ENCODE measurements at places on chromosomes 7 and 10.

GRCh38 chr10:80713398-80713928 is 175.8 kb downstream of the SH2D4B start:
- DNase-seq = no peak

- DNase-seq = no peak
These were observed 847 bp downstream of the GARS1 start for GRCh38 chr7:30595436-30596013.

DNA sequence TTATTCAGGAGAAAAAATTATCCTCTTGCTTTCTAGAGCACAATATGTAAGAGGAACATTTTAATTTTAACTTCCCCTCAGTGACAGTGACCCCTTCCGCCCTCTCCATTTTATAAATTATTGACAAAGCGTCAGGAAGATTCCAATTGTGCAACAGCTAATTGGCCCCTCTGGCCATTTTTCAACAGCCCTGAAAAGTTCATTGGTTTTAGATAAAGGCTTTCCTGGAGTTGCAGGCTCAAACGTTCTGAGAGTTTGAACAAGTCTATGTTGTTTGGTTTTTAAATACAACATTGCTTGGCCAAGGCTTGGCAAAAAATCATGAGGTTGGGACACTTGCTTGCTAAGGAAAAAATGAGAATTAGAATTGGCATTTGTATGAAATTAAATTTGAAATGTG is 422.2 kb upstream of the ANKRD30A start:
- DNase-seq = no peak

DNA sequence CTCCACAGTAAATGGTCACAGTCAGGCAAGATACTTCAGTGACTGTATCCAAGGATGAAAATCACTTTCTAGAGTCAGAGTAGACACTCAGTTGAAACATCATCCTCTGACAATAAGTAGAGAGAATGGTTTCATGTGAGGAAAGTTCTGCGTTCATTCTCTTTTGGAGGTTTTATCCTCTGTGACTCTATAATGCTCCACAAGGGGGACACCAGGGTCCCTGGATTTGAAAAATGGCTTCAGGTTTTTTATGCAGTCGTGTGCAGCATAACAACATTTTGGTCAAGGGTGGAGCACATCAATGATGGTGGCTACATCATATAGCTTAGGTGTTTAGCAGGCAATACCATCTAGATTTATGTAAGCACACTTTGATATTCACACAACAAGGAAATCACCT is 40.4 kb downstream of the TMEM168 start:
- DNase-seq = no peak

- no peak for DNase-seq
These were observed 39.4 kb upstream of the ZMIZ2 start for GRCh38 chr7:44709011-44709915.

DNA sequence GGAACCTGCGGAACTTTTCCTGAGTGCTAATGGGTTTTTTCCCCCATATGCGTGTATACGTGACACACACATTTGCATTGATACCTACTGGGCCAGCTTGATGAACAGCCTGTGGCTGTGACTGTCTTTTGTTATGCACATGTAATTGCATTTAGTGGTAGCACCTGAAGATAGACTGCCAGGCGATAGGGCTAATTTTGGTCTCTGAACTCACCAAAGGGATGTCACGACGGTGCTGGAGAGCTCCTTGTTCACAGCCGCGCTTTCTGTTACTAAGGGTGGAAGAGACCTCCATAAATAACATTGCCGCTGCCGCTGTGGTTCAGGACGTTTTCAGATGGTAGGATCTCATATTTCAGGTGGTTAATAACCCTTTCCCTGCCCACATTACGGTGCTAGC is 133.2 kb downstream of the CAMK1D start:
- no peak for DNase-seq

- DNase-seq = peak; percentile 43
These were observed 48.0 kb downstream of the MALSU1 start for GRCh38 chr7:23347033-23347681.

- peak; percentile 24 for DNase-seq
These were observed 366.3 kb downstream of the ABCA13 start for GRCh38 chr7:48537561-48537960.

GRCh38 chr7:37901236-37901827 is 15.3 kb downstream of the SFRP4 start:
- no peak for DNase-seq

- no peak for DNase-seq
These were observed 117.8 kb upstream of the RNF32 start for GRCh38 chr7:156522801-156523200.

GRCh38 chr7:1045069-1046063 is 1.0 kb downstream of the GPR146 start:
- no peak for DNase-seq

- DNase-seq = no peak
These were observed 13.7 kb upstream of the EBF3 start for GRCh38 chr10:129977794-129978193.

DNA sequence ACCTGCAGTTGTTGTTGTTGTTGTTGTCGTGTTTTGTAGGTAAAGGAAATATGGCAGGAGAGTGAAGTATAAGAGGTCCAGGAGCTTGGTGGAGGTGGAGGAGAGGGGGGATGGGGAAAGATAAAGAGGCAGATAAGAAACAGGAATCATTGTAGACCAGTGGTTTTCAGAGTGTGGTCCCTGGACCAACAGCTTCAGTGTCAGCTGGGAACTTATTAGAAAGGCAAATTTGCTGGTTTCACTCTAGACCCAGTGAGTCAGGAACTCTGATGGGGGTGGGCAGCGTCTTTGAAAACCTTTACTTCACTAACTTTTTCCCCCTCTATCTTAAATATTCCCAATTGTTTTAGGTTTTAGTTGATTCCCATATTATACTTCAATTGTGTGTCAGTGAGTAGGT is 241.5 kb downstream of the AUTS2 start:
- DNase-seq = no peak

GRCh38 chr7:155464183-155464582 is 6.3 kb downstream of the EN2 start:
- no peak for DNase-seq

- no peak for DNase-seq
These were observed 28.6 kb upstream of the VCL start for GRCh38 chr10:73969224-73969841.

Data from HCEC 1CT (cell line).